ENCODE measurements at places on chromosomes 7 and 10.

DNA sequence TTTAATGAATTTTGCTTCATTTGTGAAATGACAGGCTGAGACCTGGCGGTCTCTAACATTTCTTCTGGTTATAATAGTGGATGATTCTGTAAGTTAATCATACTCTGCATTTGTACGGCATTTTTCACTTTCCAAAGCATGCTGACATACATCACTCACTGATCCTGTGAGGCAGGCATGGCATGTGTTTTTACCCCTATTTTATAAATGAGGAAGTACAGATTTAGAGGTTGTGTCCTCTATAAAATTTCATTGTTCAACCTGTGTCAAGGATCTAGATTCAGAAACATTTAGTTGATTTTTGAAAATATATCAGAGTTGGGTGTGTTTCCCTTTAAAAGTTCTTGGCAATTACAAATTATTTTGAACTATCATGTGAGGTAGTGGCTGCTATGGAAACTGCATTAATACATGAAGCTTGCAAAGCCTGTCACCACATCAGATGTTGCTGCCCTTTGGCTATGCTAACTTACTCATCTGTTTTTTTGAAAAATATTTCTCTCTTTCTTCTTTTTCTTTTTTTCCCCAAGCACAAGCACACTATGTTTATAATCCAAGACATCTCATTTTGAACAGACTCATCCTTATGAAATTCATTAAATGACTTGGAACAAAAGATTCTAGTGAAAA lies 172.7 kb downstream of the GNAI1 start:
- DNase-seq: peak; percentile 85

- no peak for DNase-seq
Measured at GRCh38 chr10:2777666-2778355, 289.5 kb upstream of the PFKP start.

- DNase-seq: no peak
Measured at GRCh38 chr7:106347229-106347833, 62.5 kb upstream of the NAMPT start.

DNA sequence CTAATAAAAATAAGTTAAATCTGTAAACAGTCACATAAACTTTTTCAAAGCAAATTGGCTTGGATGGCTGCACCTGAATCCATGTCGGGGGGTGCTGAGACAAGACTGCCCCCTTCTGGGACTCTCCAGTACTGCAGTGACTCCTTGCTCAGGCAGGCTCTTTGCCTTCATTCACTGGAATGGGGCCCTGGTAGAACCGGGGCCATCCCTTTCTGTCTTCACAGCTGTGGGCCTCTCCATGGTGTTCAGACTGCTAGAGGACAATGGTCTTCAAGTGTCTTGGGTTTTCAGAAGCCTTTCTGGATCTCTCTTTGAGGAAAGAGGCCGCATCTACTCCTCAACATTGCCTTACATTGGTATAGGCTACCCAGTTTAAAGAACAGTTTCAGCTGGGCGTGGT lies 16.1 kb upstream of the IMPDH1 start:
- no peak for DNase-seq

DNA sequence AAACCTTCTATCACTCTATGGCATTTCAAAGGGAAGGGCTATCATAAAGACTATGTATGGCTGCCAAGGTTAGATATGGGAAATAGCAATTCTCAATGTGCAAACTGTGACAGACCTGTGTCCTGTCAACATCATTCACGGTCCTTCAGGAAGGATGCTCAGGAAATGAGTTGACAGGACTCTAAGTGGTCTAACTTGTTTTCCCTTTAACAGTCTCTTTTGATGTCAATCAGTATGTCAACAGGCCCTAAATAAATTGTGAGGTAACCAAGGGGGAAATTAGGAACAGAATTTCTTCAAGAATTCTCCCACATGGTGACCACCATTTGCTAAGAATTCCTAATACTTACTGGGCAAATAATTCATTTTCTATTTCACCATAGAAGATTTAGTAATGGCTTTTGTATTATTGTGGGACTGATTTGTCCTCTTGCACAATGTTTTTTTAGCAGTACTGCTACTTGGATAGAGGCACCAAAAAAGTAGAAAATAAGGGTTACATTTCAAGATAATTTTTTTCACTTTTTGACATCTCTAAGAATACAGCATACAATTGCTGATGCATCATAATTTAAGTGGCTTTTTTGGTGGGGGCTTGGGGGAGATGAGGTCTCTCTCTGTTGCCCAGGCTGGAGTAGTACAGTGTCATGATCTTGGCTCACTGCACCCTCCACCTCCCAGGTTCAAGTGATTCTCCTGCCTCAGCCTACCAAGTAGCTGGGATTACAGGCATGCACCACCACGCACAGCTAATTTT lies 275.8 kb downstream of the CACNA2D1 start:
- DNase-seq: no peak

DNA sequence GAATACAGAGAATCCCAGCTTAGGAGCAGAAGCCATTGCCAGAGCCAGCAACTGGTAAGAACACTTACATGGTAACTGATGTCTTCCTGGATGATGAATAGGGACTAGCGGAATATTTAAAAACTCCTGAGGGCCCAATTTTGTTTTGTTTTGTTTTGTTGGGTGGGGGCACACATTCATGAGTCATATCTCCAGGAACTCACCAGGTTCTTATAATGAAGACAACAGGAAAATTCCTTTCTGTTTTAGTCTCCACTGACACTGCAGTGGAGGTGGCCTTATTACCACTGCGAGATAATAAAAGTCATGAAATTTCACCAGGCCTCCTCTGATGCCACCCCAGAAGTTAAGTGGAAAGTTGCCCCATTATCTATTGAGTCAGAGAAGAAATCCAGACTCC lies 6.6 kb upstream of the CUZD1 start:
- DNase-seq: no peak

- DNase-seq: peak; percentile 20
Measured at GRCh38 chr10:51156926-51157325, 82.6 kb downstream of the PRKG1 start.

DNA sequence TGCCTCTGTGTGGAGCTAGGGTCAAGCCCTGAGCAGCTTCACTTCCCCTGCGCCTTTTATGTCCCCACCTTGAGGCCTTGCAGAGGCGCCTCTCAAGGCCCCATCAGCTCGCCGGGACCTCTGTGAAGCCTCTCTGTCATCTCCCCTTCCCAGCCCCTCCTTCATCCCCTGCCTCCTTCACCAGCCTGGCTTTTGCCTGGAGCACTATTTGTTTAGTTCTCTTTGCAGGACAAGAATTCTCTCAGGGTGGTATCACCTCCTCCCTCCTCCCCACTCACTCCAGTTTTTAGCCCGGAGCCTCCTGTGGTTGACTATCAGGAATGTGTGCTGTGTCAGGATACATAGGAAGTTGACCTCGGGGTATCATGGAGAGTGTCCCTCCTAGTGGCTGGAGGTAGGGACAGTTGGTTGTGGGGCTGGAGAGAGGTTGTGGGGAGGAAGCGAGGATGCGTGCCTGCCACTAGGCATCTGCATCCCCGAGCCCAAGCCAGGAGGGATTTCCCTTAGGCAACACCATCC lies 89.8 kb upstream of the ANLN start:
- no peak for DNase-seq

- no peak for DNase-seq
Measured at GRCh38 chr10:68403701-68404100, 3.4 kb downstream of the RUFY2 start.

- no peak for DNase-seq
Measured at GRCh38 chr7:158255558-158255957, 332.1 kb downstream of the PTPRN2 start.

DNA sequence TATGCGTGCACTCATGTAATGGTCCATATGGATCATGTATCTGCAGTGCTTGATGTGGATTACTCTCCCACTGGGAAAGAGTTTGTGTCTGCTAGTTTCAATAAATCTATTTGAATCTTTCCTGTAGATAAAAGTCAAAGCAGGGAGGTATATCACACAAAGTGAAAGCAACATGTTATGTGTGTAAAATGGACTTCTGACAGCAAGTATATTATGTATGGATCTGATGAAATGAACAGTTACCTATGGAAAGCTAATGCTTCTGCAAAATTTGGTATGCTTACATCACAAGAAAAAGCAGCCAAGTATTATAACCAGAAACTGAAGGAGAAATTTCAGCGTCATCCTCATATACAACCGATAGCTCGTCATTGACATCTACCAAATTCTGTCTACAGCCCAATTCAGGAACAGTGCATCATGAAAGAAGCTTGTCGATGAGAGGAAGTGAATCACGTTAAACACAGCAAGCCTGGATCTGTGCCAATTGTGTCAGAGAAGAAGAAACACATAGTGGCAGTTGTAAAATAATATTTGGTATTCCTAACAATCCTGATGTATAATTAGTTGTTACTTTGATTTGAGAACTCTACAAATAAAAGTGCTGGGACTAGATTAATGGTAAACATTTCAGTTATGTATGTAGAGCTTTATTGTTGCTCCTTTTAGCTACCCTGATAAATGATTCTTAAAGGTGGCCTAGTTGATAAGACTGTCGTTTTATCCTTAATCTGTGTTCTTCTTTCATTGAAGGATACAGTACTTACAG lies 14.2 kb upstream of the SYPL1 start:
- DNase-seq: no peak
